Upper lobe of left lung (tissue), 6 donors: ENCODE measurements at places on chromosomes 4 and X.
A peak's percentile ranks its signal among the peaks of the same experiment; 100 is the strongest.

- DNase-seq = no peak
Measured at GRCh38 chrX:1496076-1496475, 40.9 kb downstream of the P2RY8 start.

GRCh38 chr4:7275067-7275466, 82.7 kb downstream of the SORCS2 start:
- DNase-seq = no peak

GRCh38 chr4:102441978-102442911, 58.9 kb upstream of the NFKB1 start:
- no peak for DNase-seq

- no peak for DNase-seq
Measured at GRCh38 chr4:184032091-184032490, 127.0 kb downstream of the STOX2 start.

- DNase-seq = no peak
Measured at GRCh38 chrX:15853586-15854079, 980 bp downstream of the AP1S2 start.

- no peak for DNase-seq
Measured at GRCh38 chr4:7829652-7830580, 109.7 kb downstream of the AFAP1 start.

- no peak for DNase-seq
Measured at GRCh38 chrX:101397779-101398178, 7.0 kb downstream of the RPL36A start.

GRCh38 chr4:78059524-78059889, 2.4 kb downstream of the FRAS1 start:
- peak; percentile 49 for DNase-seq

GRCh38 chr4:87574996-87575395, 33.3 kb upstream of the DSPP start:
- no peak for DNase-seq

DNA sequence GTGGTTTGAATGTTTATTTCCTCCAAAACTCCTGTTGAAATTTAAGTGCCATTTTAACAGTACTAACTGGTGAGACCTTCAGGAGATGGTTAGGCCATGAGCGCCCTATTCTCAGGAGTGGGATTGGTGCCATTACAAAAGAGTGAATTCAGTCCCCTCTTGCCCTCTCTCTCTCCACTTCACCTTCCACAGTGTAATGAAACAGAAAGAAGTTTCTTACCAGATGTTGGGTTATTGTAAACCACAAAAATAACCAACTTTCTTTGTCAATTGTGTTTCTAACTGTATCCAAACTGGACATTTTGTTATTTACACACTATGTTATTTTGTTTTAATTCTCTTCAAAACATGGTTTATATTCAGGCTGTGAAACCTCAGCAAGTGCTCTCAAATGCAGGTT, 1734.3 kb downstream of the PCDH7 start:
- DNase-seq = no peak

GRCh38 chrX:14873676-14874049, 442 bp downstream of the MOSPD2 start:
- DNase-seq = no peak

DNA sequence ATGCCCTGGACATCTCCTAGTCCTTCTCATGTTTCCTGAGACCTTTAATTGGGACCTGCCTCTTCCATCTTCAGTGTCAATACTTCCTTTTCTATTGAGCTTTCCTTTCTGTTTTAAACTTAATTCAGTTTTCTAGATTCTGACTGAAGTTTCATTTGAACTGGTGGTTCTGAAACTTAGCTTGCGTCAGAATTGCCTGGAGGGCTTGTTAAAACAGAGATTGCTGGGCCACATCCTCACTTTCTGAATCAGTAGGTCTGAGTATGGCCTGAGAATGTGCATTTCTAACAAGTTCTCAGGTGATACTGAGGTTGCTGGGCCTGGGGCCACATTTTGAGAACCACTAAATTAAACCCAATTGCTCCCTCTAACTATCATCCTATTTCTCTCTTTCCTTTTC, 152.1 kb upstream of the DGKK start:
- DNase-seq = no peak

GRCh38 chrX:1393871-1394615, 2.1 kb upstream of the SLC25A6 start:
- DNase-seq = peak; percentile 5

GRCh38 chr4:107709916-107710315, 10.1 kb downstream of the PAPSS1 start:
- no peak for DNase-seq

DNA sequence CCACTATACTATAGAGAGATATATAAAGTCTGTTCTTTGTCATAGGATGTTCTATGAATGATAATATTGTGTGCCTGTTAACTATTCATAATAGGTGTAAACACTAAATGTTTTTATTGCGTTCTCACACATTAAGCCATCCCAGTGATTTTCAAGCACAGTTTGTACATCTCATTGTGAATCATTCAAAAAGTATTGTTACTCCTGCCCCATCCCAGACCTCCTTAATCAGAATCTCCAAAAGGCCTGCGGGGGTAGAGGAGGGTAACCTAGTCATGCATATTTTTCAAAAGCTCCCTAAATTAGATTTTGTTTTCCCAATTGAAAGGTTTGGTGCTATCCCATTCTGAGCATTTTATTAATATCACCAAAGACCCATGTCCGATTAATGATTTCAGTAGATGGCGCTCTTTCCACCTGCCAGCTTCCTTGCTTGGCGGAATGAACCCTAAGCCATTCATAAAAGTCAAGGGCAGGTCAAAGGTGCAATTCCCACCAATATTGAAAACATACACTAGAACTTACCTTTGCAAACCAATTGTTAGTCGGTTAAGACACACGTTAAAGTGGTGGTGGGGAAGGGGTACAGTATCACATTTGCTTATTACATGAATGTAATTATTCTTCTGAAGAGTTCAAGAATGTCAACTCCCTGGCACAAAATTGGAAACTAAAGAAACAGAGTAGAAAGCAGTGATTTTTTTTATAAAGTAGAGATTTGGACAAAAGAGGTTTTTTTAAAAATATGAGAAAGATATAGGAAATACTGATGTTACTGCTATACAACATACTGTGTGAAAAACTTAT, 5.8 kb upstream of the TET2 start:
- peak; percentile 34 for DNase-seq

GRCh38 chrX:96721354-96721753, 36.7 kb downstream of the DIAPH2 start:
- DNase-seq = no peak

DNA sequence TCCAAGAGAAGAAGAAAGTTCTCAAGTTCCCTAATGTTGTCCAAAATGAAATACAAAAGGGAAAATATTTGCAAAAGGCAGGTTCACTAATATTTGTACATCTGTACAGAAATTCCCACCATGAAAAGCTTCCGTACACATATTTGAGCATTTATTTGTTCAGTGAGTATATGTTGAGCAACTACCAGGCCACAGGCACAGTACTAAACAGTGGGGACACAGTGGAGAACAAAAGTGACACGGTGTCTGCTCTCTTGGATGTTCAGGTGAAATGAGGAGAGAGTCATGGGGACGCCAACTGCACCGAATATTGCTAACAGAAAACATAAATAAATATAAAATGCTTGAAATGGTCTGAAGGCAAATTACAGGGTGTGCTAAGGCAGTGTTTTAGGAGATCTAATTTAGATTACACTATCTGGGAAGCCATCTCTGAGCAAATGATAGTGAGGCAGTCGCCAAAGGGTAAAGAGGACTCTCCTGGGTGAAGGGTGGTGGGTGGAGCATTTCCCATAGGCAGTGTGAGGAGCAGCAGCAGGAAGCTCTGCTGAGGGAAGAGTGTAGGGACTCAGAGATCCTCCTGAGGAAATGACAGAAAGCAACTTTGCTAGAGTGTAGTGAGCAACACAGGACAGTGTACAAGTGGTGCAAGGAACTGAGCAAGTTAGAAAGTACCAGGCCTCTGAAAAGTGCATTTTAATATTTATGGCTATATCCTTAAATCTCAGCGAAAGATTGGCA, 375.2 kb downstream of the GALNTL6 start:
- DNase-seq = no peak

GRCh38 chr4:90544532-90545045, 417.4 kb downstream of the CCSER1 start:
- no peak for DNase-seq

DNA sequence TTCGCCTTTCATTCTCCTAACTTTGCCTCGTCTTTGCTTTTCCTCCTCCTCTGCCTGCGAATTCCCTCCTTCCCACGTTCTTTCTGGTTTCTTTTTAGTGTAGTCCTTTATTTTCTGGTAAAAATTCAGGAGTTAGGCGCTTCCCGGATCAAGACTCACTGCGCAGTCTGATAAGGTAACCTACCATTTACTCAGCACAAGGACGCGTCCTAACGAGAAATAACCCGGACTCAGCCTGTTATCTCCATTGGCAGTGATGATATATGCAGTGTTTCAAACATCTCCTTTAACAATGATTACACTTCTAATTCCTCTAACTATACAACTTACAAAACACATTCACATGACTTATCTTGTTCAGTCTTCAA, 357 bp upstream of the ETNPPL start:
- DNase-seq = no peak

DNA sequence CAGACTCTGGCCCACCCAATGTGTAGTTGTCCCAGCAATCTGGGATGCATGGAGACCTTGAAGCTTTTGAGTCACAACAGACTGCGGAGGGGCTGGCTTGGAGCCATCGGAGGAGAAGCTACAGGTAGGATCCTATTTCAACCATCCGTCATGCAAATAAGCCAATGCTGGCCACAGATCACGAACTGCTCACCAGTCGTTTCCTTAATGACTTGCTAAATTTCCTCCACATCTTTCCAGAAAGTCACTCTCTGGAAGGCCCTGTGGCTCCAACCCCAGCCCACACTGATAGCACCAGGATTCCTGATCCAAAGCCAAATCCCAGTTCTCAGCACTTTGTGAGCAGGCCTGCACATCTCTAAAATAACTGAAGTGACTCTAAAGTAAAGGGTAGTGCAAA, 321.3 kb downstream of the RAB28 start:
- no peak for DNase-seq

- no peak for DNase-seq
Measured at GRCh38 chrX:17656556-17656955, 80.7 kb upstream of the SCML1 start.

DNA sequence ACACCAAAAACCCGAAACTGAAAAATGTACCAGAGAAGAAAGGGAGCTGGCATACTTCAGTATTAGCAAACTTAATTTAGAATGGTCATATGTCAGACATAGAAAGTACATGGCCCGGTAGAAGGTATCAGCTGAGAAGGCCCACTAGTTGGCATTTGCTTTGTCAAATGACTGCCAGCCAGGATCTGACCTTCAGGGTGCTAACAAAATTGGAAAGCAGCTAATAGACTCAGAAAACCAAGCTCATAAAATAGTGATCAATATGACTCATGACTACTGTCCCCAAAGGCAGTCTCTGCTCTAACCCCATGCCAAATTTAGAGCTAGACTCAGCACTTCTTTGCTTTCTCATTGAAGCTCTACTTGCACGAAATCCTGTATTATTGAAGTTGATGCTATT, 342.7 kb downstream of the PDGFC start:
- no peak for DNase-seq

DNA sequence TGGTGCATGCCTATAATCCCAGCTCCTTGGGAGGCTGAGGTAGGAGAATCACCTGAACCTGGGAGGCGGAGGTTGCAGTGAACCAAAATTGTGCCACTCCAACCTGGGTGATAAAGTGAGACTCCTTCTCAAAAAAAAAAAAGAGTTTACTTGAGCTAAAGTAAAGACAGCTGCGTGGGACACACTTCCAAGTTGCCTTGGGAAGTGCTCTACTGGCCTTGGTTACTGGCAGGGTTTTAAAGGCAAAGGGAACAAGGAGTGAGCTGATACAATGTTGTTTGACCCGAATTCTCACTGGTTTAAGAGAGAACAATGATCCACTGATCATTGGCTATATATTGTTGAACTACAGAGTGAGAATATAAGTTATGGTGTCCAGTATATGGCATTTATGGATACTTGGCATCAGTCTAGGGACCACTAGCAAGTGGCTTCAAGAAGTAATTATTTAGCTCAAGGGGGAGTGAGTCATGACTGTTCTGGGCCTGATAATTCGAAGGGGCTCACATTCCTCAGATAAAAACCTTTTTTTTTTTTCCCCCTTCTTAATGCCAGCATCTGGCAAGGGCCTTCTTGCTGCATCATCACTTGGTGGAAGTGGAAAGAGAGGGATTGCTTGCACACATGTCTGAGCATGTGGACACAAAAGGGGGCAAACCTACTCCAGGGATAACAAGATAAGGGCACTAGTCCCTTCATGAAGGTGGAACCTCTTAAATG, 32.3 kb downstream of the GRK4 start:
- DNase-seq = no peak

- no peak for DNase-seq
Measured at GRCh38 chr4:174582463-174582862, 60.2 kb upstream of the HPGD start.

DNA sequence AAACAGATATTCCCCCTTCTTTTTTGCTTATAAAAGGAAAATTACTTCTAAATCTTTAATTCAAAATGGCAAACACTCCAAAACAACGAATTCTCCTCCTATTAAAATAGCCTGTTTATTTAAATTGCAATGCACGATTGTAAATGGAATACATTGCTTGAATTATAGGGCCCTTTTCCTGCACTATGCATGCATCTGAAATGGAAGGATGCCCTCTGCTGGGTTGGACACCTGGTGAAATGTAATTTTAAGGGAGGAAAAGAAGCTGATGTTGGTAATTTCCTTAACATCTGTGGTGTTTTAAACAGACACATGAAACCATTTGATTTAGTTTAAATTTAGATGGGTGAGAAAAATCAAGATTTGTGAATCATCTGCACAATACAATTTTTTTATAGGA, 72.8 kb downstream of the GRXCR1 start:
- no peak for DNase-seq

GRCh38 chrX:82127228-82128123, 925.6 kb downstream of the SH3BGRL start:
- no peak for DNase-seq

DNA sequence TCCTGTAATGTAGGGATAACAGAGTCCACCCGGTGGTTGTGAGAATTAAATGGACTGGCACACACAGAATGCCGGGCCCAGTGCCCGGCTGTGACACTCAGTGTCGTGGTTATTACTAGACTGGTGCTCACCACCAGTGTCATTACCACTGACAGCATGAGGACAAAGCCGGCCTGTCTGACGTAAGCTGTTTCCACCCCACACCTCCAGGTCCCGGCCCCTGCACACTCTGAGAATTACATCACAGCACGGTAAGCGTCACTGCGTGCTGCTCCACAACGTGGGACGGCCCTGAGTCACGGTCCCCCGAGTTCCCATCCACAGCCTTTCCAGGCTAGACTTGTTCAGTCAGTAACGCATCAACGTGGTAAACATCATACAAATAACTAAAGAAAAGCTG, 22.9 kb downstream of the FAT1 start:
- DNase-seq = no peak

GRCh38 chrX:131837325-131837724, 185.8 kb upstream of the STK26 start:
- DNase-seq = no peak

GRCh38 chrX:120452131-120452530, 17.0 kb downstream of the LAMP2 start:
- no peak for DNase-seq

DNA sequence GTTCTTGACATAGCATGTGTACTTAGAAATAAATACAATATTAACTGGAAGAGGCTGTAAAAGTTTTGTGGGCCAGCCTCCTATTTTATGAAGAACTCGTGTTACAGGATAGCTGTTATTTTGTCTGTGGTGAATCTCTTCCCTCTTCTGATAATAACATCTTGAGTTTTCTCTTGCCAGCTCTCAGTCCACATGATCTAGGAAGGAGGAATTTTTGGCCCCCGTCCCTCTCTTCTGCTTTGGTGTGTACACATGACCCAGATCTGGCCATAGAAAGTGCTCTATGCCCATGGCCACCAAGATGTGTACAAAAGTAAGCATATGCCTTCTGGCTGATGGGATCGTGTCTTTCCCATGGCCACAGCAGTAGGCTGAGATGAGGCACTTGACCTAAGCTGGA, 108.0 kb upstream of the LEF1 start:
- no peak for DNase-seq
